Left kidney (tissue), 8 donors: ENCODE measurements at places on chromosomes 3 and 15. TPM values are rescaled to one million over a fixed set of nuclear protein-coding genes. Genes with fewer than 3 reads are reported as not detected.
A peak's percentile ranks its signal among the peaks of the same experiment; 100 is the strongest.

- no peak for DNase-seq
Observed at GRCh38 chr3:133377396-133377795, 22.5 kb upstream of the BFSP2 start.

The TMEM158 gene
- 5.2 TPM for polyA plus RNA-seq

GRCh38 chr15:88470625-88471372, 3.3 kb downstream of the MRPS11 start:
- no peak for DNase-seq

The LRRC15 gene
- polyA plus RNA-seq, result not detected

The C3orf85 gene
- 17.9 TPM for polyA plus RNA-seq

GRCh38 chr15:80803580-80804525, 24.7 kb downstream of the CEMIP start:
- no peak for DNase-seq

- DNase-seq, result no peak
Observed at GRCh38 chr3:179743913-179744312, 91.1 kb downstream of the USP13 start.

The LRRN1 gene
- 23.4 TPM for polyA plus RNA-seq

DNA sequence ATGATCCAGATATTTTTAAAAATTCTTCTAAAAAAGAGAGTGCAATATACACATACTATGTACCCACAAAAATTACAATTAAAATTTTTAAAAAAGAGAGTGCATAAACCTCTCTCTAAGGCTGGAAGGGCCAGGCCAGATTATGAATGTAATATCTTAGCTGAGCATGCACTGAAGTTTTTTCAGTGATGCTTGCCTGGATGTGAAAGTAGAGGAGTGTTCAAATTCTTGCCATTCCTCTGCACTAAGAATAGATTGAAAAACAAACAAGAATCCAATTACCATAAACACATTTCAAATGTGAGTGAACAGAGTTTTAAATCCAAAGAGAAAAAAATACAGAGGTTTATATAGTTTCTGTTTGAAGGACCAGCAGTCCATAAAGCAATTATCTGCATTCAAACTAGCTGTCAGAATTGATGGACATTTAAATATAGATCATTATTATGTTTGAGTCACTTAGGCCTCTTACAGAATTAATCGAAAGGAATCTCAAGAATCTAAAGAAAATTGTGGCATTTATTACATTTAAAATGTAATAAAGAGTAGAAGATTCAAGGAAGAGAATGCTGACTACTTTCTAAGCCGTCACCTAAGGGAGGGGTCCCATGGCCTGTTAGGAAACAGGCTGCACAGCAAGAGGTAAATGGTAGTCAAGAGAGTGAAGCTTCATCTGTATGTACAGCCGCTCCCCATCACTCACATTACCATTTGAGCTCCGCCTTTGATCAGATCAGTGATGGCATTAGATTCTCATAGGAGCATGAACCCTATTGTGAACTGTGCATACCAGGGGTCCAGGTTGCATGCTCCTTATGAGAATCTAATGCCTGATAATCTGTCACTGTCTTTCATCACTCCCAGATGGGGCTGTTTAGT, 159.3 kb upstream of the MDFIC2 start:
- no peak for DNase-seq

GRCh38 chr3:12024959-12025570, 20.9 kb downstream of the SYN2 start:
- DNase-seq, result no peak

- no peak for DNase-seq
Observed at GRCh38 chr3:108835101-108835500, 12.5 kb downstream of the TRAT1 start.

The PLSCR4 gene
- polyA plus RNA-seq, result 18.3 TPM

DNA sequence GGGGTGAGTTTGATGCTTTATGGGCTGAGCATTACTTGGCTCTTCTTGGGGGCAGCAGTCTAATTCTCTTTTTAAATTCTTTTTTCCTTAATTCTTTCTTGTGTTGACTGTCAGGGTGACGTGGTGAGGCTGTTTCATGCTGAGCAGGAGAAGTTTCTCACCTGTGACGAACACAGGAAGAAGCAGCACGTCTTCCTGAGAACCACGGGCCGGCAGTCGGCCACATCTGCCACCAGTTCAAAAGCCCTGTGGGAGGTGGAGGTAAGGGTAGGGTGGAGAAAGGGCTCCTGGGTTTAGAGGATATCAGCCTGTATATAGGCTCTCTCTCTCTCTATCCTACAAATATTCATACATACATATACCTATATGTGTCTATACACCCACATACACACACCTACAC, 152.3 kb downstream of the ITPR1 start:
- no peak for DNase-seq

The TM6SF1 gene
- 3.2 TPM for polyA plus RNA-seq

The KLHL6 gene
- 1.1 TPM for polyA plus RNA-seq

GRCh38 chr15:75736256-75736655, 23.6 kb upstream of the CSPG4 start:
- no peak for DNase-seq

GRCh38 chr3:154034797-154035330, 86.3 kb upstream of the ARHGEF26 start:
- no peak for DNase-seq

GRCh38 chr3:159273070-159273469, 471.2 kb downstream of the MFSD1 start:
- DNase-seq, result no peak

GRCh38 chr15:92959219-92959618, 59.1 kb downstream of the CHD2 start:
- DNase-seq, result no peak

The IL12A gene
- polyA plus RNA-seq, result 1.3 TPM

DNA sequence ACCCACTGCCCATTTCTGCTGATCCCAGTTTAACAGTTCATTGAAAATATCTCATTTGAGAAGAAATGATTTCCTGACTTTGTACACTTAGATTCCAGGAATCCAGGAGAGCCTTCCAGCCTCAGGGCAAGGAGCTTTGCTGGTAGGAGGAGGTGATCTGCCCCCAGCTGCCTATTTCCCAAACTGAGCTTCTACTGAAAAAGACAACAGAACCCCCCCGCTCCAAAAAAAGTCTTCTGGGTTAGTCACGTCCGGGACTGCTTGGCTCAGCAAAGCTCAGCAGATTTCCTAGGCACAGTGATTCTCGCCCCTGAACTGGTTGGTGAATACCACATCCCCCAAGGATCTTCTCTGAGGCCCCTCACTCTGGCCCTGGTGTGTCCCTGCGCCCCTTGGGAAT, 13.1 kb downstream of the SLC6A6 start:
- no peak for DNase-seq

- DNase-seq, result no peak
Observed at GRCh38 chr3:190116551-190117067, 4.1 kb downstream of the P3H2 start.

GRCh38 chr3:171336406-171336805, 123.8 kb downstream of the TNIK start:
- no peak for DNase-seq

DNA sequence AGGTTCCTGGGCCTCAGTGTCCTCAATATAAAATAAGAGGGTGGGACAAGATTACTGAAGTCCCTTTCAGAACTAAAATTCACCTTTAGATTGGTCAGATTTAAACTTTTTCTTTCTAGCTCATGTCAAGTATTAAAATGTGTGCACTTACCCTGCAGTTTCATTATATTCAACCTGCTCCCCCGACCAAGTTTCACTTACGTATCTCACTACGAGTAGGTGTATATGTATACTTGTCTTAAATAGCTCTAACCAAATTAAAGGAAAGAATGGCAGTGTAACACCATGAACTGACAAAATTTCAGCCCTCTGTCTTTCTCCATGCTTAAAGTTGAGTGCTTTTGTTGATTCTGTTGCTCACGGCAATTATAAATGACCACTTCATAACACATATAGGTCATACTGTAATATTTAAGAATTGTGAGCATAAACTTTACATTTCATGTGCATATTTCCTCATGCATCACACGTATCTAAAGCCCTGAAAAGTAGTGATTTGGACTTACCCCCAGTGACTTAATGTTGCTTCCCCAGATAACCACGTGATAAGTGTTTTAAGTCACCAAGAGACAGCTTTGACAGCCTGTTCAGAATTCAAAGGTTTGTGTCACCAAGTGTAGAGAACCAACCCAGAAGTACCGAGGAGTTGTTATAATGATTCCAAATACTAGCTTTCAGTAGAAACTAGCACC, 70.0 kb downstream of the PGPEP1L start:
- DNase-seq, result no peak

- DNase-seq, result no peak
Observed at GRCh38 chr15:37028625-37029296, 71.6 kb downstream of the MEIS2 start.

GRCh38 chr3:51434746-51435327, 43.8 kb downstream of the RBM15B start:
- DNase-seq, result peak; percentile 13

The XCR1 gene
- 0.15 TPM for polyA plus RNA-seq

The PATL2 gene
- 1.4 TPM for polyA plus RNA-seq

- no peak for DNase-seq
Observed at GRCh38 chr15:88207565-88207964, 49.0 kb downstream of the NTRK3 start.

DNA sequence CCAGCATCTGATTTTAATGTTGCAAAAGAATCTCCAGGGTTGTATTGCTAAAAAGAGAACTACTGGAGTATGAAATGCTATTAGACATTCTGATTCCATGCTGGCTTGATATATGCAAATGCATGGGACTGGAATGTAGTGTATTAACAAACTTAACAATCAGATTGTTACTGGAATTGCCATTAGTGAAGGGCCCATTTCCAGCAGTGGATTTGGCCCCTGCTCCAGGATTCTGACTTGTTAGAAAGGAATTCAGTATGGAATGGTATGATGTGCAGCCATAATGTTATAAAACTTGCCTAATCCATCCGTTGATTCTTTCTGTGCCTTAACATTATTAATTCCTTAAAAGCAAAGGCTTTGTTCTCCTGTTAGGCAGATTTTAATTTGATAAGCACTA, 7.9 kb downstream of the ARRDC4 start:
- DNase-seq, result no peak

The NMD3 gene
- polyA plus RNA-seq, result 59.0 TPM

DNA sequence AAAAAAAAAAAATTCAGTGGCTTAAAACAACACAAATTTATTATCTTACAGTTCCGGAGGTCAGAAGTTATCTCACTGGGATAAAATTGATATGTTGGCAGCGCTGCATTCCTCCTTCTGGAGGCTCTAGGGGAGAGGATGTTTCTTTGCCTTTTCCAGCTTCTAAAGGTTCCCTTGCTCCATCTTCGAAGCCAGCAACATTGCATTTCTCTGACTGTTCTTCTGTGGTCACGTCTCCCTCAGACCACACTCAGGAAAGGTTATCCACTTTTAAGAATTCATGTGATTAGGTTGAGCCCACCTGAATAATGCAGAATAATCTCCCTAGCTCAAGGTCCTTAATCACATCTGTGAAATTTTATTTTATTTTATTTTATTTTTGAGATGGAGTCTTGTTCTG, 23.4 kb upstream of the ACAP2 start:
- no peak for DNase-seq

- DNase-seq, result no peak
Observed at GRCh38 chr3:45990181-45990580, 5.4 kb downstream of the FYCO1 start.

The GABRA5 gene
- polyA plus RNA-seq, result 0.38 TPM

DNA sequence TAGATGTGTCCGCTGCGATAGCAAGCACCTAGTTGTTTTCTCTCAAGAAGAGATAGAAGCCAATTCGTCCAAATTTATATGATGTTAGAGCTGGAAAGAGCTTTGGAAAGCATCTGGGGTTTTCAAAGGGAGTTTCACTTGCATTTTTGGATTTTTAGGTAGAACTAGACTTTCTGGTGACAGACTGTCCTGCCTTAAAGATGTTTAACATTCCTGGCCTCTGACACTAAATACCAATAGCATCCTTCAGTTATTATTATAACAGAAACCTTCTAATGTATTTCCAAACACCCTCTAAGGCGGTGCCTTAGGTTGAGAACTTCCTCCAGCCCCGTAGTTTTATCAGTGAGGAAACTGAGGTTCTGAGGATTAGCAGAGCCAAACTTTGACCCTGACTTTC, 305.3 kb downstream of the SATB1 start:
- DNase-seq, result no peak

GRCh38 chr3:172296975-172297332, 151.3 kb downstream of the GHSR start:
- DNase-seq, result no peak

- DNase-seq, result no peak
Observed at GRCh38 chr3:26657348-26657976, 34.9 kb downstream of the LRRC3B start.

- DNase-seq, result no peak
Observed at GRCh38 chr3:112437146-112438022, 61.9 kb downstream of the BTLA start.

GRCh38 chr3:101817992-101818391, 31.3 kb upstream of the NFKBIZ start:
- no peak for DNase-seq
